Activated naive CD4-positive, alpha-beta T cell treated with Interleukin-2 at 50 U/mL for 16 hours (primary cell): ENCODE measurements at places on chromosomes 11 and 22.

GRCh38 chr11:130737866-130738431 lies 178.3 kb downstream of the SNX19 start:
- DNase-seq: no peak

DNA sequence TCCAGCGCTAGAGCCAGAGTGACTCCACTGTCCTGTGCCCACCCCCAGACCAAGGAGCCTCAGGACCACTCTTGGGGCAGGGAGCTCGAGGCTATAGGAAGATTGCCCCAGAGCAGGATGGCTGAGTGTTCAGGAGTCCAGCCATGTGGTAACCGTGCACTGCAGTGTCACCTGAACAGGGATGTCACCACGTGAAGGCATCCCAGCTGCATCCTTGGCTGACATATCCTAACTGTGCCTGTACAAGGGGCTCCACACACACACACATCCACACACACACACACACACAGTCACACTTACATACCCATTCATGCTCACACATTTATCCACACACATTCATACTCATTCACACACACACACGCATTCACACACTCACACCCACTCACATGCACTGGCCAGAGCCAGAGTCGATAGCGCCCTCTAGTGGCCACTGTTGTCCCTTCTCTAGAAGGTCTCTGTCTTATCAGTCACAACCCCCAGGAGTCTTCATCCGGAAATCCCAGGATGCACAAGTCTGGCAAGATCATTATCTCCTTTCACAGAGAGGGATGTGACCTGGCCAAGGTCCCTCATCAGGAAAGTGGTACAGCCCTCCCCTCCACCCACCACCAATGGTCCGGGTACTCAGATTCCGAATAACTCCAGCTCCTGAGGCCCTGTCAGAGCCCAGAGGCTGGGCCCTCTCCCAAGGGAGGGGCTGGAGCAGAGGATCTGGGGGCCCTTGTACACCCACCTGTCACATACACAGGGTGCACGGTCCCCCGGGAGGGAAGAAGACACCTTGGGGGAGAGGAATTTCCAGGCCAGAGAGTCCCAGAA lies 55.1 kb downstream of the IGLL5 start:
- peak; percentile 74 for DNase-seq

GRCh38 chr22:38921120-38921519 lies 36.3 kb upstream of the APOBEC3A start:
- no peak for DNase-seq

- no peak for DNase-seq
These were observed 153.9 kb downstream of the TEAD1 start for GRCh38 chr11:12827929-12828812.

DNA sequence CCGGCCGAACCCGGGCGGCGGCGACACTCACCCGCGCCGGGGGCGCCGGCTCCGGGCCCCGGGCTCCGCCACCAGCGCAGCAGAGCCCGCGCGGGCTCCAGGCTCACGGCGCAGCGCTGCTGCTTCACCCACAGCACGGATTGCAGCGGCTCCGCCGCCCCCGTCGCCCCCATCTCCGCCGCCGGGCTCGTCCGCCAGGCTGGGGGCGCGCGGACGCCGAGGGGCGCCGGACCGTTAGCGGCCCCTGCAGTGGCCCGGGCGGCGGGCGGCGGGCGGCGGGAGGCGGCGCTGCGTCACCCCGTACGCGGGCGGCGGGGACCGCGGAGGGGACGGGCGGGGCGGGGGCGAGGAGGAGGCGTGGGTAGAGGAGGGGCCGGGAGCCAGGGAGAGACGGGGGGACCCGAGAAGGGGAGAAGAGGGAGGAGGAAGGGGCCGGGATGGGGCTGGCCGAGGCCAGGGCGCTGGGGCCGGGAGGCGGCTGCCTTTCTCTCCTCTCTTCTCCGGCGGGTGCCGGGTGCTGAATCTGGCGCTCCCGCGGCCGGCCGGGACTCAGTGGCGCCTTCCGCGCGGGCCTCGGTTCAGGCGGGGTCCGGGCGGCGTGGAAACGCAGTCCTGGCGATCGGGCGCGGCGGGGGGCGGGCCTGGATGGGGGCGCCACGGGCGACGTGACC lies at the start of gene CERK:
Gene CERK, minus strand, starts transcription at position 277 of the 671 bp plus-strand sequence. Its CDS starts 104 bp downstream, at position 173.
- peak; percentile 71 for DNase-seq

DNA sequence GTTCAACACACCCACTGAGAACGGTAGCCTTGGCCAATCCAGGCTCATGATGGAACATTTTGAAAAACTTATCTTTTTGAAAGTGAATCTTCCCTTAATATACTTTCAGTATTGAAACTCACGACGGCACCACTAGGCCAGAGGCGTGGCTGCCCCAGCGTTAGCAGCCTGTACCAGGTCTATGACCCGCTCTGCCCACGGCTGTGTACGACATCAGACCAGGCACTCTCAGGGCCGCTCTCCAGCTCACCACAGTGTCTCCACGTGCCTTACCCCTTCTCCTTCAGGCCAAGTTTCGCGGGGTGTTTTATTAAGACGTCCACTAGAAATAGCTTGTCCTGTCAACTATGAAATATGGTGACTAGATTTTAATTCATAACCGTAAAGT lies 31.2 kb downstream of the ALG12 start:
- DNase-seq: no peak

- no peak for DNase-seq
These were observed 23.0 kb downstream of the FZD4 start for GRCh38 chr11:86932259-86932585.

DNA sequence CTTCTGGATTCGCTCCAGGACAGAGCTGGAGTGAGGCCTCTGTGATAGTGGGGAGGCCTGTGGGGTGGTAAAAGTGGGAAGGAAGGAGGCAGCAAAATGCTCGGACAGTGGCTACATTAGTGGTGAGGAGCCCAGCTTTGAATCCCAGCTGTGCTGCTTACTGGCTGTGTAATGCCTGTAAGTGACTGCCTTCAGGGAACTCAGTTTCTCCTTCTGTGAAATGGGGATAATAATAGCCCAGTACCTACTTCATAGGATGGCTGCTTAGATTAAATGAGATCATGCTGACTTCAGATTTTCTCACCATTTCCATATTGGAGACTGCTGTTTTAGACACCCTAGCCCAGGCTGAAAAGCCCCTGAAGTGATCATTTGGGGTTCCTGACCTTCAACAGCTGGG lies 8.4 kb upstream of the ALX4 start:
- no peak for DNase-seq

DNA sequence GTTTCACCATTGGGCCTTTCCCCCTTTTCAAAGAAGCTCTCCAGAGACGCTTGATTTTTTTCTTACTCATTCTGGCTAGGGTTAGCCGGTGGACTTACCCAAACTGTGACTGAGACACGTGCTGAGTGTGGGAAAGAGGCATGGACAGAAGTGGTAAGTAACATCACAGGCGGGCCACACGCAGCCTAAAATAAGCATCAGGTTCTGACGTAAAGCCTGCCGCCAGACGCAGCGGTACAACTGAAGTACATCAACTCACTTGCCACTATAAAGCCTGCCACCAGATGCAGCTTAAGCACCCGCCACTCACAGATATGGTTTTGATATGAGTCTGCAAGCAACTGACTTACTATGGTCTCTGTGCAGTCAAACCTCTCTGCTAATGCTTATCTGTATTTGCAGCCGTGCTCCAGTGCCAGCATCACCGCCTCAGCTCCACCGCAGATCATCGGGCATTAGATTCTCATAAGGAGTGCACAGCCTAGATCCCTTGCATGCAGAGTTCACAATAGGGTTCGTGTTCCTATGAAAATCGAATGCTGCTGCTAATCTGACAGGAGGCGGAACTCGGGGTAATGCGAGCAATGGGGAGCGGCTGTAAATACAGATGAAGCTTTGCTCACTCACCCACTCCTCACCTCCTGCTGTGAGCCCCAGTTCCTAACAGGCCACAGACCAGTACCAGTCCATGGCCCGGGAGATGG lies 58.8 kb downstream of the PHF21B start:
- no peak for DNase-seq

- no peak for DNase-seq
These were observed 48.9 kb downstream of the DHCR7 start for GRCh38 chr11:71399341-71399740.

DNA sequence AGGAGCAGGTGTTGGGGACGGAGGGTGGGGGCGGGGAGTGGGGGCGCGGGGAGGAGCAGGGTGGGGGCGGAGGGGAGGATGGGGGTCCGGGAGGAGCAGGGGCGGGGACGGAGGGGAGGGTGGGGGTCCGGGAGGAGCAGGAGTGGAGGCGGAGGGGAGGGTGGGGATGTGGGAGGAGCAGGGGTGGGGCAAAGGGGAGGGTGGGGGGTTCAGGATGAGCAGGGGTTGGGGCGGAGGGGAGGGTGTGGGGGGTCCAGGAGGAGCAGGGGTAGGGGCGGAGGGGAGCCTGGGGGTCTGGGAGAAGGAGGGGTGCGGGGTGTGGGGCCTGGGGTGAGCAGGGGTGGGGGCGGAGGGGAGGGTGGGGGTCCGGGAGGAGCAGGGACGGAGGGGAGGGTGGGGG lies 17.1 kb downstream of the CRELD2 start:
- DNase-seq: no peak

DNA sequence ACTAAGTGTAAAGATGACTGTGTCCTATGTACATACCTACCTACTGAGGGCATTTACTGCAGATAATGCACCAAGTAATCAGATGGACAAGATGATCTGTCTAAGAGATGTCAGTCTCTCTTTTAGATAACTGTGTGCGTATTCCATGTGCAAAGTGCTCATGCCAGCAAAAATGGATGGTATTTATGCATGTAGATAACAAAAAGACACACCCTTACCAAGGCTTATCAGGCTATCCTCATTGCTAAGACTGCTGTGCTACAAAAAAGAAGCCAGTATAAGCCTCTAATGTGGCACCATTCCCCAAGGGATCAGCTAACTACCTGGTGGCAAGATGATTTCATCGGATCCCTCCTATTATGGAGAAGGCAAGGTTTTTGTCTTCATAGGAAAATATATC lies 34.3 kb upstream of the CD44 start:
- no peak for DNase-seq

- DNase-seq: no peak
These were observed 8.6 kb upstream of the MIAT start for GRCh38 chr22:26648528-26649388.

- DNase-seq: no peak
These were observed 41.8 kb upstream of the KCNQ1OT1 start for GRCh38 chr11:2741377-2742131.

GRCh38 chr22:49934160-49934890 lies 15.9 kb downstream of the CRELD2 start:
- DNase-seq: peak; percentile 32

- DNase-seq: no peak
These were observed 553 bp upstream of the TCIRG1 start for GRCh38 chr11:68038226-68038717.

- DNase-seq: no peak
These were observed 185.4 kb downstream of the IGLL1 start for GRCh38 chr22:23394525-23395326.

- no peak for DNase-seq
These were observed 119.9 kb downstream of the MAML2 start for GRCh38 chr11:96223083-96223482.

- no peak for DNase-seq
These were observed 492.6 kb upstream of the CADM1 start for GRCh38 chr11:115996808-115997188.

DNA sequence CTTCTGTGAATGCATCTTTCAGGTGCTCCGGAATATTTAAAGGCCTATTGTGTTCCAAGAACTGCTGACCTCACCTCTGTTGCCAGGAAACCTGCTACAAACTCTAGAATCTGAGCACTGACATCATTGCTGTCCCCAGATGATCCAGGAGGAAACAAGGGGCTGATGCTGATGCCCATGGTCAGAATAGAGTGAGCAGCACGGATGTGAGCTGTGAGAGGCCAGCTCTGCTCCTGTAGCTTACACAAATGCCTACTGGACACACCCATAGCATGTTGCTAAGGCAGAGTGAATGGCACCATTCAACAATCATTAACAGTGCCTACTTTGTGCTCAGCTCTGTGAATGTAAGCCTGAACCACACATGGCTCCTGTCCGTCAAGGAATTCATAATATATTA lies 276.7 kb upstream of the API5 start:
- no peak for DNase-seq

- peak; percentile 49 for DNase-seq
These were observed 13.1 kb upstream of the TCF20 start for GRCh38 chr22:42283278-42284201.

DNA sequence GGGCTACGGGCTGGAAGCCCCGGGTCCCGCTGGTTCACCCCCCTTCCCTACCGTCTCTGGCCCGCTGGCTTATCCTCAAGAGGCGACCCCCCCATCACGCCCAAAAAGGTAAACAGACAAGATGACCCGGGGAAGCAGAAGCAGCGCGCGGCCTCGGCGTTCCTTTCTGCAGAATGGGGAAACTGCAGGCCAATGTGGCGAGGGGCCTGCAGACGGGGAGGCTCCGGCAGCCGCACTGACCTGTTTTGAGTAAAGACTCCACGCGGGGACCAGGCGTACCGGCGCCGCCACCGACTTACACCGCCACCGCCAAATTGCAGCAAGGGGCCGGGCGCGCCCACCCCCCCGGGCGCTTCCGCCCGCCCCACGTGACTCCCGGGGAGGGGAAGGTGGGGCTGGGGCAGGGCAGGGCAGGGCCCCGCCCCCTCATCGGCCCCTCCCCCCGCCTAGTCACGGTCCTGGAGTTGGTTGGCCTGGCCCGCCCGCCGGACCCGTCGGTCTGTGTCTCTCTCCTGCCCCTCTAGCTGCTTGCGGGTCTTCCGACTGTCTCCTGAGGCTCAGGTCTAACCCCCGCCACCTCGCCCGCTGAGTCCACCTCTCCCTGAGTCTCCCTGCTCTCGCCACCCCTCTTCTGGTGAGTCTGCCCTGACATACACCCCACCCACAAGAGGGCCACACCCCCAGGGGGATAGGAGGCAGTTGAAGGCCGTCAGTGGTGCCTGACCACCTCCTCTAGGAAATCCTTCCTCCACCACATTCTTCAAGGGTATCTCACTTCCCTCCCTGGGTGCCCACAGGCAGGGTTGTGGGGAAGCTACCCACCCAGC lies at the start of gene ARAP1:
Gene ARAP1, minus strand, starts transcription at position 321 of the 827 bp plus-strand sequence. CDS start 25,280 bp downstream, outside the sequence.
- peak; percentile 78 for DNase-seq
